SK-MEL-5 (cell line): ENCODE measurements at places on chromosomes 7 and 10. TPM values are rescaled to one million over a fixed set of nuclear protein-coding genes. Genes with fewer than 3 reads are reported as not detected.

MORN4 gene
- total RNA-seq: 3.5 and 4.4 TPM in 2 replicates

GRCh38 chr7:152137476-152138025 lies 112.1 kb downstream of the GALNT11 start:
- no peak for DNase-seq

GRCh38 chr10:55223352-55223751 lies 422.3 kb upstream of the PCDH15 start:
- DNase-seq: no peak

- no peak for DNase-seq
Observed at GRCh38 chr10:6064119-6064518, 2.0 kb upstream of the IL2RA start.

CFTR gene
- total RNA-seq: 0.53 and 0.59 TPM in 2 replicates

GRCh38 chr7:83851551-83851950 lies 202.6 kb upstream of the SEMA3E start:
- no peak for DNase-seq

DNA sequence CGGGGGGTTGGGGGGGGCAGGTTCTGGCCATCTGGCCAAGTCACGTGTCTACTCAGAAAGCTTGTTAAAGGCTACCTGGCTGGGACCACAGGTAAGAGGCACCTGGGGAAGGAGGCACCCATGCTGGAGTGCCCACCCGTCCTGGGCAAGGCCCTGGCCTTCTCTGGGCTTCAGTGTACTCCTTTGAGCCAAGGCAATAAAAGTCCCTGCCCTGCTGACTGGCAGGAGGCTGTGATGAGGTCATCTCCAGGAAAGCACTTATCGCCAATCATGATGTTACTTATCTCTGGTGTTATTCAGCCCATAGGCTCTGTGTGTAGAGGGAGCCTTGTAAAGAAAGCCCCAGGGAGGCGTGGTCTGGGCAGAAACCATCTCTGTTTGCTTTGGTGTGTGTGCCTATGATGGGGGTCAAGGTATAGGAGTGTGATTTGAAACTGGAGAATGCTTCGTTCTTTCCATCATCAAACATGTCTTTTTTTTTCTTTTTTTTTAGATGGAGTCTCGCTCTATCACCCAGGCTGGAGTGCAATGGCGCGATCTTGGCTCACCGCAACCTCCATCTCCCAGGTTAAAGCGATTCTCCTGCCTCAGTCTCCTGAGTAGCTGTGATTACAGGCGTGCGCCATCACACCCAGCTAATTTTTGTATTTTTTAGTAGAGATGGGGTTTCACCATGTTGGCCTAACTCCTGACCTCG lies 2.5 kb upstream of the CLDN4 start:
- peak; percentile 70 for DNase-seq

DNAAF5 gene
- 71.2 and 71.7 TPM in 2 replicates for total RNA-seq

GRCh38 chr7:9890092-9890491 lies 1083.6 kb upstream of the PHF14 start:
- no peak for DNase-seq

- DNase-seq: no peak
Observed at GRCh38 chr10:89242840-89243568, 8.6 kb downstream of the LIPA start.

GRCh38 chr7:100371561-100372171 lies 1.6 kb upstream of the PILRA start:
- DNase-seq: no peak

NEBL gene
- total RNA-seq: under 0.01 TPM in 1 of 2 replicates, not detected in the other

DNA sequence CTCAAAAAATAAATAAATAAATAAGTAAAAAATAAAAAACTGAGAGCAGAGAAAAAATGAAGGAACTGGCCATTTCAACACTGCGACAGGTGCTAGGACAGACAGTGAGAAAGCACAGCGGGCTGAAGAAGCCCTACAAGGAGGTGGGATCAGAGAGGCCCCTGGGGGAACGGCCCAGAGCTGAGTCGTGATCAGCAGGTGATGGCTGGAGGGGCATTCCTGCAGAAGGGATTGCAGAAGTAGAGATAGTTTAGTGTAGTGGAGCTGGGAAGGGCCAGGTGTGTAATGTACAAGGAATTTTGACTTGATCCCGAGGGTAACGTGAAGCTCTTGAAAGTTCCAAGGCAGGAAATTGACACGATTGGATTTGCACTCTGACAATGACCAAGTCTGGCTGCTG lies 112.1 kb downstream of the CUL2 start:
- DNase-seq: no peak

SEPHS1 gene
- 24.6 and 34.4 TPM in 2 replicates for total RNA-seq

DNA sequence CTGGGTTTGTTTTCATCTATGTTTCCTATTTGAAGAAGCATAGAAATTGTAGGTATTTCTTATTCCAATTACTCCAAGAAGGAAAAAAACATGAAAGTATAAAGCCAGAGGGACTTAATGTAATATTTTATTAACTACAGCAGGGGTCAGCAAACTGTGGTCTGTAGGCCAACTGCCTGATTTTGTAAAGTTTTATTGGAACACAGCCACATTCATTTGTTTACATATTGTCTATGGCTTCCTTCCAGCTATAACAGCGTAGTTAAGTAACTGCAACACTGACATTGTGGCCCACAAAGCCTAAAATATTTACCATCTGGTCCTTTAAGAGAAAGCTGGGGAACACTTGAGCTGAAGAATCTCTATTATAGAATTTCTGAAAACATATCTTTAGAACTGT lies 306.2 kb downstream of the BICC1 start:
- peak; percentile 21 for DNase-seq

BAIAP2L1 gene
- 18.1 and 20.4 TPM in 2 replicates for total RNA-seq

KAZALD1 gene
- total RNA-seq: 1.9 and 2.3 TPM in 2 replicates

GRCh38 chr7:78020874-78021249 lies 222.3 kb downstream of the PHTF2 start:
- no peak for DNase-seq

GRCh38 chr10:7788639-7789286 lies 786 bp downstream of the ATP5F1C start:
- DNase-seq: no peak

NRP1 gene
- 1.1 and 1.4 TPM in 2 replicates for total RNA-seq

DNA sequence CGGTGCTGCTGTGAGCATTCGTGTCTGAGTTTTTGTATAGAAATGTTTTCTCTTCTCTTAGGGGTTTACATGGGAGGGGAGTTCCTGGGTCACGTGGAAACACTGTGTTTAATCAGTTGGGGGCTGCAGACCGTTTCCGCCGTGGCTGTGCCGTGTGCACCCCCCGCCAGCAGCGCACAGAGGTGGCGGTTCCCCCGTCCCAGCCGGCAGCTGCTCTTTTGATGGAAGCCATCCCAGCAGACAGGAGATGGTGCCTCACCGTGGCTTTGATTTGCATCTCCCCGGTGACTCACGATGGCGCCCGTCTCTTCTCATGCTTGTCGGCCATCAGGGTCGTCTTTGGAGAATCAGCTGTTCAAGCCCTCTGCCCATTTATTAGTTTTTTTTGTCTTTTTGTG lies 34.9 kb upstream of the FOXL3 start:
- DNase-seq: no peak

DNA sequence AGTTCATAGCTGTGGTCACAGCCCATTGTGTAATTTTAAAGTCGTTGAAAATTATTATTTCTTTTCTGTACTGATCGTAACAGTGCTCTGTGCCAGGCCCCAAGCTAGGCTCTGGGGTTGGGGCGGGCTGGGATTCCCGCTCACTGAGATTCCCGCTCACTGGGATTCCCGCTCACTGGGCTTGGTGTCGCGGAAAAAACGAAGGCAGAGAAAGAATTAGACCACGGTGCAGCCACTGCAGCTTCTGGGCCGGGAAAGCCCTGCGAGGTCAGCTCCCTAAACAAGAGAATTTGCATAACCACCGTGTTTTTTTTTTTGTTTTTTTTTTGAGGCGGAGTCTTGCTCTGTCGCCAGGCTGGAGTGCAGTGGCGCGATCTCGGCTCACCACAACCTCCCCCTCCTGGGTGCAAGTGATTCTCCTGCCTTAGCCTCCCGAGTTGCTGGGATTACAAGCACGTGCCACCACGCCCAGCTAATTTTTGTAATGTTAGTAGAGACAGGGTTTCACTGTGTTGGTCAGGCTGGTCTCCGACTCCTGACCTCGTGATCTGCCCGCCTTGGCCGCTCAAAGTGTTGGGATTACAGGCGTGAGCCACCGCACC lies 31.2 kb downstream of the FOXK1 start:
- DNase-seq: no peak

- DNase-seq: peak; percentile 17
Observed at GRCh38 chr10:775245-776075, 86.0 kb upstream of the DIP2C start.

DNA sequence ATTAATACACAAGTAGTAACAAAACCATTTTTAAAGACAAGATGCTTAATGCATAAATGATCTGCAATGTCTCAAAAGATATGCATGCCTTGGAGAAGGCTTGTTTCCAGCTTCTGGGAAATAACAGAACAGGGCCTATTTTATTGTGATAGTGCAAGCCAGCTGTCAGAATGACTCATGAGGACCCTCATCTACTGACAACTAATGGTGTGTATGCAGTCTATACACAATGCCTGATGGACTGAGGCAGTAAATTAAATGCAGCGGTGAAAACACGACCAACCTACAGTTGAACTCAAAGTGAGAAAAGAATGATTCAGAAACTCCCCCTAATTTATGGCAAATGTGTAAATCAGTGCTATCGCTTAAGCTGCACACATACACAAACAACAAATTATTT lies 46.3 kb downstream of the VPS41 start:
- no peak for DNase-seq

DNA sequence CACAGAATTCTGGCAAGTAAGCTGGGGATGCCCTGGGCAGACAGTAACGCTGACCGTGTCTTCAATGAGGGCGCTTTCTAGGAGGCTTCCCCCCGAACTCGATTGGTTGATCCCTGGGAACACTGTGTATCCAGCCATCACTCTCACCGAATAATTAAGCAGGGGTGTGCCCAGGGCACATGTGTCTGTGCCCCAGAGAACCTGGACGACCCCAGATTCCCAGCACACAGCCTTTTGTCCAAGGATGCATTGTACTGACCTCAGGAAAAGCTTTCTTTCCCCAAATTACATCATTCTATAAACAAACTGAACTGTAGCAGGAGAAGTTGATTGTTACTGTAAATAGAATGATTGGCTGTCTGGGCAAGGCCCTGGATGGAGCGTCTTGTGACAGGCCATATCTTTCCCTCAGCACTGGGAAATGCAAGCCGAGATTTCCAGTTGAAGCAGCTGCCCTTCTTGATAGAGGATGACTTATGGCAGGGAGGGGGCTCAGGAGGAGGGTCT lies 6.6 kb upstream of the DEPP1 start:
- no peak for DNase-seq

GRCh38 chr7:65979583-65980477 lies 2.2 kb downstream of the GUSB start:
- DNase-seq: no peak

NRG3 gene
- 4.1 and 4.6 TPM in 2 replicates for total RNA-seq

DNA sequence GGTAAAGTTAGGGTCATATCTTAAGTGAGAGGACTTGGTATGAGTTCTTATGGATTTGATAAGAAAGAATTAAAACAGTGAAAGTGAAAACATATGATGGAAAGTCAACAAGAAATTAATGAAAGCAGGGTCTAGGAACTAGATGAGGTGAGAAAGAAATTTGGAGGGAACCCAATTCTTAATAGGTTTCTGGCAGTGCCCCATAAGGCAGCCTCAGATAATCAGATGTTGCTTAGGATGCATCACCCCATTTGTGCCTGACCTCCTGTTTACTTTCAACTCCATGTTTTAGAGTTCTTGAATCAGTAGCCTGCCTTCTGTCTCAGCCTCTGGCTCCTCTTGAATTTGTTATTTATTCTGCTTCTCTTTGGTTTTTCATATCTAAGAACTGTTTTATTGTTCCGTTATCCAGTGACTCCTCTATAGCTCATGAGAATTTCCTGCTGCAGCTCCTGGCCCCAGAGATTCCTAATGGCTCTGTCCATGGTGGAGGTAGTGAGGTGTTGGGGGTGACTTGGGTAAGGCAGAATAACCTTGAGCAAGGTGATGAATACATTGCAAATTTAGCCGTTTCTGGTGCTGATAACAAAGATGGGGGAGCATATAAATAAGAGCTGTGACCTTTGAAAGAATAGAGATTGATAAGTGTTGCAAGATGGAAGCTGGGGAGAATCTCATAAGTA lies 17.6 kb downstream of the ITGB8 start:
- no peak for DNase-seq

PTF1A gene
- total RNA-seq: not detected in 2 replicates

DNA sequence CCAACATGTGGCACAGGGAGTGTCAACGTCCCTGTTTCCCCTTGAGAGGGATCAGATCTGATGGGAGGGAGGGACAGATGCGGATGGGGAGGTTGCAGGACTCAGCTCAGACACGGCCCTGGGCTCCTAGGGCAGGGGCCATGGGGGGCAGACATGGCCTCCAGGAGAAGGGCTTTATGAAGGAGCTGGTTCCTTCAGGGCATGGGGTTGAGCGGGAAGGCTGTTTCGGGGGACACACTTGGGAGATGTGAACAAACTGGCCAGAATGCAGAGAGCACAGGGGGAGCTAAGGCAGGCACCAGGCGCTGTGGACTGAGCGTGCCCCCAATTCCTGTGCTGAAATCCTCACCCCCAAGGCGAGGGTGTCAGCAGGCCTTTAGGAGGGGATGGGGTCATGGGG lies 581.9 kb upstream of the FOXK1 start:
- DNase-seq: no peak

- DNase-seq: no peak
Observed at GRCh38 chr7:137753948-137754851, 92.6 kb downstream of the DGKI start.

- no peak for DNase-seq
Observed at GRCh38 chr10:52455098-52455497, 141.0 kb downstream of the DKK1 start.

ACSM6 gene
- not detected in 2 replicates for total RNA-seq

AHCYL2 gene
- total RNA-seq: 30.1 and 36.6 TPM in 2 replicates

DNA sequence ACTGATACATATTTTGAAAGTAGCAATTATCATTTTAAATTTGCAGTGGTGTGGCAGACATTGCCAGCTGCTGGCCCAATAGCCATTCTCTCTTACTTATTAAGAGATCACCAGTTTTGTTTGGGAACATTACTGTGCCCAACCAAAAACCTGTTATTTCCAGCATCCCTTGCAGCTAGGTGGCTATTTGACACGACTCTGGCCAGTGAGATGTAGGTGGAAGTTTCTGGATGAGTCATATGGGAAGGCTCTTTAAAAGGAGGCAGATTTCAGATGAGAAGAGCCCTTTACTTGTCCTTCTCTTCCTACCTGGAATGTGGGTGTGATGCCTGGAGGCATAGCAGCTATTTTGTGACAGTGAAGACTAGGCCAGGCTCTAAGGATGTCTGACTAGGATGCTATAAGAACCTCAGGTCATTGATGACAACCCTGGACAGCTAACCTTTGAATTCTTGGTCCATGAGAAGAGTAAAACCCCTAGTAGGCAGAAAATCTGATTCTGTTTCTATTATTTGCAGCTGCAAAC lies 77.9 kb downstream of the CARD11 start:
- no peak for DNase-seq

GRCh38 chr7:1825897-1826741 lies 156.0 kb downstream of the ELFN1 start:
- DNase-seq: no peak

DNA sequence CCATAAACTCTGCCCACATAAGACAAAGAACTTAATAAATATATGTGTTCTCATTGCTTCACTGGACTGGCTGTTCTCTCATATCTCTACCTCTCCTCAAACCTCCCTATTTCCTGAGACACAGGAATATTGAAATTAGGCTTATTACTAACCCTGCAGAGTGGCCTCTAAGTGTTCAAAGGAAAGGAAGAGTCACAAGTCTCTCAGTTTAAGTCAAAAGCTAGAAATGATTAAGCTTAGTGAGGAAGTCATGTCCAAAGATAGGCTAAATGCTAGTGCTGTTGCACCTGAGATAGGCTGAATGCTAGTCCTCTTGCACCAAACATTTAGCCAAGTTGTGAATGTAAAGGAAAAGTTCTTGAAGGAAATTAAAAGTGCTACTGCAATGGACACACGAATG lies 41.1 kb downstream of the GNAI1 start:
- DNase-seq: no peak
